Stimulated activated CD4-positive, alpha-beta T cell treated with anti-CD3 and anti-CD28 coated beads, Interleukin-12 subunit alpha, Interleukin-12 subunit beta, amount 100 ng/mL, for 24 hours (primary cell): ENCODE measurements at places on chromosomes 12 and 14.

- no peak for DNase-seq
Observed at GRCh38 chr14:99690636-99691035, 6.5 kb downstream of the CYP46A1 start.

DNA sequence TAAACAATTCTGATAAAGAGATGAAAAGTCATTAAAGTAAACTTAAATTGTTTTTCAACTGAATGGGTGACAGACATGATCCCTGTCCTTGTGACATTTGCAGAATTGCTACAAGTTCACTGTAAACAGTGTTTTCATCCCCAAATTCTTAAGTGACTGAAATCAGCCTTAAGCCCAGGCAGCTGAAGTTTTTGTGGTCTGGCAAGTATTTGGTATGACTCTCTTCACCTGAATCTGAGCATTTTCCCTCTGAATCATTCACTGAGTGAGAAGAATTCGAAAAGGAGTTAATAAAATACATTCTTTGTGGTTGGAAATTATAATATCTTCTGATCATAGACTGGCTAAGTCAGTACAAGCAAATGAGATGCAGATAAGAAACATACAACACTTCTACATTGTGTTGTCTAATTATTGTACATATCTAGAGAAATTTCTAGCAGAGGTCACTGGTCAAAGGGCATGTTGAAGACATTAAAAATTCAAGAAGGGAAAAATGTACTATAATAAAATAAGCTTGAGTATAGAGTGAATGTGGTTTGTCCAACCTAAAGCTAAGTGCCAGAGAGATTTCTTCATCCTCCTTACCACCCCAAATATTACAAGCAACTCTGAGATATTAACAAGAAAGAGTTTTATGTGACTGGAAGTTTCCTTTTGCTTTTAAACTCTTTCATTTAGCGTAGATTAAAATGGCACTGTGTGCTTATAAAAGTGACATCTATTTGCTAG lies 177.8 kb upstream of the DIO2 start:
- no peak for DNase-seq

GRCh38 chr12:27542628-27543027 lies 18.6 kb downstream of the PPFIBP1 start:
- no peak for DNase-seq

GRCh38 chr12:47864646-47865235 lies 40.1 kb downstream of the VDR start:
- no peak for DNase-seq

GRCh38 chr14:23063601-23064000 lies 6.3 kb upstream of the CDH24 start:
- DNase-seq = no peak

- no peak for DNase-seq
Observed at GRCh38 chr12:13383379-13383778, 186.9 kb downstream of the EMP1 start.

- no peak for DNase-seq
Observed at GRCh38 chr14:68757618-68758081, 35.2 kb downstream of the ZFP36L1 start.

GRCh38 chr14:37253905-37254304 lies 56.2 kb downstream of the MIPOL1 start:
- DNase-seq = no peak

- no peak for DNase-seq
Observed at GRCh38 chr12:93179792-93180191, 197.9 kb upstream of the NUDT4 start.

GRCh38 chr14:62694075-62694474 lies 351.2 kb downstream of the KCNH5 start:
- no peak for DNase-seq

- no peak for DNase-seq
Observed at GRCh38 chr12:107992870-107993451, 136.1 kb upstream of the WSCD2 start.

- no peak for DNase-seq
Observed at GRCh38 chr12:1769809-1770494, 50.4 kb upstream of the LRTM2 start.

DNA sequence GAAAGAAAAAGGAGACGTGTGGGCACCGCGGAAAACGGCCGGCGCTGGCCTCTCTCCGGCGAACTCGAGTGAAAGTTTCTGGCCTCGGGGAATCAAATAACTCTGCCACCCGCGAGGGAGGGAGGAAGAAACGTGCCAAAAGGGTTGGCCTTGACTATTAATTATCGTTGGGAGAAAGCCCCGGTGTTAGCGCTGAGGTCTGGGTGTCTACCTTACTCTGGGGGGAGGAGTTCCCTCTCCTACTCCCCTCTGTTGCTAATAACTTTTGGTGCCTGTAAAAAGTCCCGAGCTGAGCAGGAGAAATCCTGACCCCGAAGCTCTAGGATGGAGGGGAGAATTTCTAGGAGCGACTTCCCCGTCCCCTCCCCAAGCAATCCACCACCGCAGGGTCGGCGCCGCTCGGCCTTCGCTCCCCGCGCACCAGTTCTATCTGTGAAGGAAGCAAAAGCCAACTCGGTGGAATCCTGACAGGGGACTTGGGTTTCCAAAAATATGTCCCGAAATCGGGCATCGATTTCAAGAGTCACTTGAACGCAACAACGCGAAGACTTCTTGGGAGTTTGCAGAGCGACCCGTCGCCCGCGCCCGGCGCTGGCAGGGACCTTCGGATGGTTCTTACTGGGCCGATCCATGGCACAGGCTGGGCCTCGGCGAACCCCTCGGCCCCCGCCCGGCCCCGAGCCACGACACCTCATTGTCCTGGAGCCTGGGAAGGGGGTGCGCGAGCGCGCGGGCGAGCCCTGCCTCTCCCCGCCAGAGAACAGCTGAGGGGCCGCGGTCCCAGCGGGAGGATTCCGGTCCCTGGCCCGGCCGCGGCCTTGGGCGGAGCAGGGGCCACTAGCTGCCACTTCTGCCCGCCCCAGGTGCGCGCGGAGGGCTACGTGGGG lies 1.7 kb downstream of the OTX2 start:
- no peak for DNase-seq

GRCh38 chr12:106329231-106329982 lies 26.9 kb downstream of the TCP11L2 start:
- DNase-seq = no peak

DNA sequence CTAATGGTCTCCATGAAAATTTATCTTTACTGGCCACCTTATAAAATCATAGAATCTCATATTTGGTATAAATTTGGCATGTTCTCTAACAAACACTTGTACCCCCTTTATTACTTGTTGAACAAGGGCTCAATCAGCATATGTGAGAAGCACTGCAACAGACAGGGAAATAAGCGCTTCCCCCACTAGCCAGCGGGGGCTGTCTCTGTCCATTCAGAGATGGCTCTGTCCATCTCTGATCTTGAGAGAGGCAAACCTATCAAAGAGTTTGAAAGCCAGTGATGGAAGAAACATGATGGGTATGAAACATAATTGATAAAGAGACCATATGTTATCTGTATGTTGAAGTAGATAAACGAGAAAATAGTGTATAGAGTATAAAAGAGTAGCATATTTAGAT lies 326.8 kb downstream of the PDZRN4 start:
- no peak for DNase-seq

- DNase-seq = no peak
Observed at GRCh38 chr12:107026806-107027635, 40.1 kb upstream of the MTERF2 start.

- no peak for DNase-seq
Observed at GRCh38 chr12:480831-481816, 21.4 kb downstream of the B4GALNT3 start.

GRCh38 chr14:105076805-105077648 lies 11.8 kb upstream of the GPR132 start:
- DNase-seq = no peak

GRCh38 chr12:10304161-10304574 lies 3.5 kb upstream of the KLRD1 start:
- DNase-seq = no peak
